ENCODE measurements at places on chromosomes 3 and 15.
A peak's percentile ranks its signal among the peaks of the same experiment; 100 is the strongest.

DNA sequence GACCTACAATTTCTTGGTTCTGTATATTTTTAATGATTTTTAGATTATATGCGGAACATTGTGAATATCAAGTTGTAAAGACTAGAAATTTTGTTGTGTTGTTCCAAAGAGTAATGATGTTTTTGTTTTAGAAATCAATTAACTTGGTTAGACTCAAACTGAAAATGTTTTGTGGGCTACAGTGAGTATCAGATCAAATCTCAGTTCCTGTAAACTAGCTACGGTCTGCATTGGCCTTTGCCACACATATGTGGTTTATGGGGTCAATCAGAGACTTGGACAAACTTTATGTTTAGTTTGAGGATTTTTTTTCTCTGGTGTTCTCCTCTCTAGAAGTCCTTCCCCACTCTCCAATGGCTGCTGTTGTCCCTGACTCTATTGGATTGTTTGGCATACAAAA is 308.0 kb upstream of the THRB start:
- no peak for DNase-seq

GRCh38 chr15:27426805-27427204 is 455.8 kb downstream of the GABRG3 start:
- no peak for DNase-seq

DNA sequence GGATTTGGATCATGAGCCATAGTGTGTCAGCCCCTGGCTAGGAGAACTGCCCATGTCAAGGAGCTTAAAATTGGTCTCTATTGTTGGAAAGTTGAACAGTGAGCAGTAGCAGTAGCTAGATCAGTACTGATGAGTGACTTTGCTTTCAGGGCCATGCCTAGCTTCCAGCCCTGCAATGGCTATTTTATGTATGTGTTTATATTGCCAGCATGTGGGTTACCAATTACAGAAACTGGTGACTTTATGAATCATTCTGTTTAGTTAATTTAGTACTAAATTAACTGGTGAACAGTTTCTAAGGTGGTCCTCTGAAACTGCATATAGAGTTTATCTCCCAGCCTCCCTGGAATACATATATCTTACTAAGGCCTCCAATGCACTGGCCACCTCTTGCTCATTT is 908.1 kb upstream of the ALCAM start:
- no peak for DNase-seq

DNA sequence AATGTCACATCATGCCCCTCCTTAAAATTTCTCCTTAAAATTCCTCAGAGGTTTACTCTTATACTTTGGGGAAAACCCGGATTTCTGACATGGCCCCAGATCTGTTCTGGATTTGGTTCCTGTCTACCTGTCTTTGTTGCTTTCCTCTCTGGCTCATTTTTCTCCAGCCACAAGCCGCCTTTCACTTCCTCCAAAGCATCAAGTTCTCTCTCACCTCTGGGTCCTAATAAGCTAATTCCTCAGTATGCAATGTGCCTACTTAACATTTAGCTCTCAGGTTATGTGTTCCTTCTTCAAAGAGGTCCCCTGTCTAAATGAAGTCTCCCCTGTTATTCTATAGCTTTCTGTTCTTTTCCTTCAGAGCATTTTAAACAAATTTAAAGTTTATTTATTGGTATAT is 16.1 kb downstream of the HMG20A start:
- no peak for DNase-seq

GRCh38 chr15:95131131-95131556 is 899.8 kb downstream of the MCTP2 start:
- peak; percentile 88 for DNase-seq

All from fibroblast of pulmonary artery (primary cell).